ENCODE measurements at places on chromosomes 6 and 20. TPM values are rescaled to one million over a fixed set of nuclear protein-coding genes. Genes with fewer than 3 reads are reported as not detected.

The SNAP91 gene
- total RNA-seq = not detected

The SLC17A4 gene
- not detected for total RNA-seq

The CMTR1 gene
- 38.9 TPM for total RNA-seq

The FNDC11 gene
- 0.95 TPM for total RNA-seq

The ERVFRD-1 gene
- total RNA-seq = not detected

The SLC16A10 gene
- not detected for total RNA-seq

The RAE1 gene
- 40.1 TPM for total RNA-seq

The FAM209B gene
- total RNA-seq = not detected

The PI3 gene
- not detected for total RNA-seq

Measured in bronchial smooth muscle cell (primary cell).